ENCODE measurements at places on chromosomes 3 and 15.
A peak's percentile ranks its signal among the peaks of the same experiment; 100 is the strongest.

DNA sequence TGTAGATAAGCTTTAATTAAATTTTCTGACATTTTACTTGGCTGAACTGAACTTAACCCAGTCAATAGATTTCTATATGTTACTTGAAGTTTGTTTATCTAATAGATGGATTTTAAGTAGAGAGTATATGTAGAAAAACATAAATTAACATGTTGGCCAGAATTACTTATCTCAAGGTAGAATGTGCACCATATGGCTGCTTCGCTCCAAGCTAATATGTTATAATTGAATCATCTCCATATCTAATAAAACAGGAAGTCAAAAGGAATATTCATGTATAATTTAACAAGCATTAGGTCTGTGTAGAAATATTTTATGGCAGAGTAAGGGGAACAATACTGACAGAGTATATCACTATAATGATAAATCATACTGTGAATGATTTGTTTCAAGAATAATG, 650.7 kb upstream of the ALCAM start:
- no peak for DNase-seq

- no peak for DNase-seq
Observed at GRCh38 chr3:124854009-124854408, 33.2 kb downstream of the ITGB5 start.

GRCh38 chr3:181880331-181880730, 168.6 kb downstream of the SOX2 start:
- DNase-seq = no peak

- no peak for DNase-seq
Observed at GRCh38 chr15:60381148-60381788, 16.5 kb downstream of the ANXA2 start.

- no peak for DNase-seq
Observed at GRCh38 chr3:122033023-122033422, 11.0 kb upstream of the ILDR1 start.

GRCh38 chr15:83657549-83657948, 3.6 kb downstream of the ADAMTSL3 start:
- DNase-seq = no peak

DNA sequence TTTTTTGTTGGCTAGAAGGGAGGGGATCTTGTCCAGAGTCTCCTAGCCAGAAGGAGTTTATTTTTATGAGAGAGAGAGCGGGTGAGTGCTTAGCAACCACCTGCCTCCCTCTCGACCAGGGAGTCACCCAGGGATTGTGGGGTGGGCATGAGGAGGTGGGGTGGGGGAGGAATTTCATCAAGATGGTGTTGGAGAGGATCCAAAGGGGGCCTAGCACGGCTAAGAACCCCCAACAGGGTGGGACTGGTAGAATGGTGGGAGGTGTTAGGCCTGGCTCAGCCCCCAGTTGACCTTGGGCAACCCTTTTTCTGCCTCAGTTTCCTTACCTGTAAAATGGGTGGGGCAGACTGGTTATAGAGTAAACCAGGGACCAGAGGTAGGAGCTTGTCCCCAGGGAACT, 1.8 kb downstream of the SLC6A6 start:
- DNase-seq = no peak

DNA sequence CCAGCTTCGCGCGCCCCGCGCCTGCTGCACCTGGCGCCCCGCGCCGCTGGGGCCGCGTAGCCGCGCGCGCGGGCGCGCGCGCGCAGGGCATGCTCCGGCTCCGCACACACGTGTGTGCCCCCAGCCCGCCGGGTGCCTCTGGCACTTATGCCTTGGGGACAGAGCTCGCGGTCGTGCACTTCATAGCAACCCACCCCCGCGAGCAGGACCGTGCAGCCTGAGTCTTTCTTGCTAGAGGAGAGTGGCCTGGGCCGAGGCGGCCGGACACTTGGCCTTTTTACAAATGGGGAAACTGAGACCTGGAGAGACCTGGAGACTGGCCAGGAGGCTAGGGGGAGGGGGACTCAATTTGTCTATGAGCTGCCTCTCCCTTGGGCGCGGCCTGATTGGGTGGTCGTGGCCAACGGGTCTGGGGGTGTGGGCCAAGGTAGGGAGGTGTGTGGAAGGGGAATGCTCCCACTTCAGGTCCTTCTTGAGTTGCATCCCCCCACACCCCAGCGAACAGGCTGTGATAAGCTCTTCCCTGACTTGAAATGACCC, 562 bp downstream of the NBEAL2 start:
- DNase-seq = no peak

DNA sequence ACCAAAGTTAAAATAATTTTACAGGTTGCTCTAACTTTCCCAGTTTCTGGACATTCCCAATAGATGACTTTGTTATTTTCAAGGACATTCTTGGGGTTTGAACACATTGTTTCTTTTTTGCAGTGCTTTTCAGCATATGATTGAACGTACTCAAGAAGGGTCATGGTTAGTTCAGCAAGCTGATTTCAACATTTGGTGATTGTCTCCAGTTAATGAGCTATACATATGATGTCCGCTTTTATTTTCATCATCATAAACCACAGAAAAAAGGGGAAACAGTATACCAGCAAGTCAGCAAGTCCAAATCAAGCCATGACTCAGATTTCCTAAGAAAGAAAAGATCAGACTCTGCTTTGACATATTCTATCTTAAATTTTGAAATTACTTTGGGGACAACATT, 69.4 kb downstream of the B3GALNT1 start:
- peak; percentile 77 for DNase-seq

DNA sequence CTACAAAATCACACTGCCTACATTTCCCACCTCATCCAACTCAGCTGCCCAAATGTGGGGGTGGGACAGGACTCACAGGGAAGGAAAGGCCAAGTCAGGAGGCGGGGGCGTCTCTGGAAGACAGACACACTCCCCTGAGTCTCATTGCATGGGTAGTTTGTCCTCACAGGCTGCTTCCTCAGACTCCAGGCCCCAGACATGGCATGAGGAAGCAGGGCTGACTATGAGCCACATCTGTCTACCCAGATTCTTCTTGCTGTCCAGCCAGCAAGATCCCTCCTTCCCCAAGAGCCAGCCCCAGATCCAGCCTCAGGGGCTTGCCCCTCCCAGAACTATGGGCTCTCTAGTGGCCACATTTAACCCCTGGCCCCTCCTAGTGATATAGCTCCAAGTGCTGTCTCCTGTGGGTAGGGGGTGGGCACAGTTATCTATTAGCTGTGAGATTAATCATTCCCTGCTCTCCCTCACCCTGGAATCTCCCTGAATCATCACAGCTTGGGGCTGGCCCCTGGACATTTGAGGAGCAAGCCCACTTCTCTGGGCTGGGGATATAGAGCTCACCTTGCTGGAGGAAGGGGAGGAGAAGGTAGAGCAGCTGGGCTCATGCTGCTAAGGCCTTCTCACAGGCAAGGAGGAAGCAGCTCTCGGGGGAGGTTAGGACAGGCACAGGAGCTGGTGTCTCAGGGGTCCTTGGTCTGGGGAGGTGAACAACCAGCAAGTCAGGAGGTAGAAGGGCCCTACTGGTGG, 2.1 kb upstream of the CCDC33 start:
- DNase-seq = no peak

- no peak for DNase-seq
Observed at GRCh38 chr3:154844863-154845262, 235.3 kb upstream of the MME start.

DNA sequence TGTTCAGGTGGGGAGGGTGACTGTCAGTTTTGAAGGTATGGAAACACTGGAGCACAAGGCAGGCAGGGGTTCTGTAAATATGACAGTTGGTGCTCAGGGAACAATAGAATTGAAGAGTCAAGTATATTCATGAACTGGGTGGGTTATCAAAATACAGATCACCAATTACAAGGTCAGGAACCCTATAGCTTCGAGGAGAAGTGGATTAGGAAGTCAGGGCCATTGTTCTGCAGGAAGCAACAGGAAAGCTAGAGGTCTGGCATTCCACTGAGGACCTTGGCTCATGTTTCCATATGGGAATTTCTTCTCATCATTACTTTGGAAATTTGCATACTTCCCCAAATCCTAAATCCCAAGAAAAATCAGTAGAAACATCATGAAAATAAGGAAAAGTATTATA, 125.9 kb downstream of the MYRIP start:
- no peak for DNase-seq

- no peak for DNase-seq
Observed at GRCh38 chr3:29771602-29772001, 490.7 kb downstream of the RBMS3 start.

DNA sequence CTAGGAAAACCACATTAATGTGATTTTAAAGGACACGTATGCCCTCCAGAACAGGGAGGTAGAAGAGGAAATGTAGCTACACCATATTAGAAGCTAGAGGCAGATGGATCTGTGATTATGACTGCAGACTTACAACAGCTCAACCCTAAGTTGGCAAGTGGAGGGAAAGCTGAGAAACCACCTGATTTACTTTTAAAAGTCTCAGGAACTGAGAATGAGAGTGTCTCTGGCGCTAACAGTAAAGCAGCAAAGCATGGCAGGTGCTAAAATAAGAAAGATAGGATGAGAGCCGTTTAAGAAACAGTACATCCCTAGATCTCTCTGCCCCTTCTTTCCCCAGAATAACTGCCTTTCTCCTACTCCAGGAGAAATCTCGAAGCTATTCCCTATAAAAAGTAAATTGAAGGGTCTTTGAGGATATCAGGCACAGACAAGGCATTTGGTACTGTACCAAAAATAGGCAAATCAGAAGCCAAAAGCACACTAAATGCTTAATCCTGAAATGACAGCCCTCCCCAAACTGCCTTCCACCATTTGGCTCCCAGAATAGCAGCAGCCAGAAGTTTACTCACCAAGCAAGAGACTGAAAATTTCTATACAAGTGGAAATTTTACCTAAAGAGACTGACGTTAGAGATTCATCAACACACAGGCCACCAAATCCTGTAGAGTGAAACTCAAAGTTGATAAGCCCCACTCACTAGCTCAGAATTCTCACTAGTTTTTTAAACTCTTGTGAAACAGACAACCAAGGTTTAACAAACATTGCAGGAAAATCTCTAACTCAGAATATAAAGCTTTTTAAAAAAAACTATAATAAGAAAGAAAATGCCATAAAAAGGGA, 34.3 kb upstream of the PARP14 start:
- DNase-seq = no peak

GRCh38 chr15:52117549-52117948, 5.0 kb upstream of the BCL2L10 start:
- DNase-seq = no peak

- DNase-seq = no peak
Observed at GRCh38 chr3:31974964-31975363, 6.1 kb downstream of the OSBPL10 start.
